ENCODE measurements at places on chromosomes 1 and 21.

- no peaks in the 10 kb centered on the region for H3K36me3 ChIP-seq
- H3K27ac ChIP-seq: no peak overlapping the region
- no peaks in the 10 kb centered on the region for H3K27me3 ChIP-seq
- no peak for DNase-seq
- H3K4me1 ChIP-seq: no peaks in the 10 kb centered on the region
Measured at GRCh38 chr21:22573834-22574233, 1575.6 kb downstream of the NCAM2 start.

GRCh38 chr1:58881471-58881994 is 97.7 kb upstream of the JUN start:
- H3K27ac ChIP-seq: no peak overlapping the region
- H3K4me1 ChIP-seq: peaks cover 16% of the 10 kb centered on the region
- H3K27me3 ChIP-seq: no peaks in the 10 kb centered on the region
- no peak overlapping the region for H3K4me3 ChIP-seq
- peak; percentile 80 for DNase-seq

- no peaks in the 10 kb centered on the region for H3K36me3 ChIP-seq
- H3K27ac ChIP-seq: peak overlapping the region; percentile 55
- peaks cover 8% of the 10 kb centered on the region for H3K4me1 ChIP-seq
- H3K4me3 ChIP-seq: no peak overlapping the region
Measured at GRCh38 chr1:84096176-84096575, 47.9 kb upstream of the PRKACB start.

DNA sequence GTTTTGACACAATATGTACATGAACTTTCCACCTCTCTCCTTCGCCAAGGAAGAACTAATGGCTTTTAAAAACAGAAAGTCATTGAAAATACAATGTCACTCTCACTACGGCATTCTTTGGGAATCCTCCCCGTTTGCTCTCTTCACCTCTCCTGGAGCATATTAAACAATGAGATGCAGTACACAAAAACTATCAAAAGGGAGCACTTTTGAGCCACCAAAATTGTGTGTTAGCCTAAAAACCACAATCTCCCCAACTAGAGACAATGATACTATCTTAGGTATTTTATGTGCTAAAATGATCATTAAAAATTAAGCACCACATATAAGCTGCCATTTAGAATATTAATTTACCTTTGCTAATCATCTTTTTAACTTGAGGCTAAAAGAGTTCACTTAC is 425.5 kb downstream of the KCTD3 start:
- H3K27ac ChIP-seq: no peak overlapping the region
- DNase-seq: no peak
- no peaks in the 10 kb centered on the region for H3K36me3 ChIP-seq

GRCh38 chr1:223041481-223041880 is 101.6 kb downstream of the TLR5 start:
- no peaks in the 10 kb centered on the region for H3K36me3 ChIP-seq
- H3K4me3 ChIP-seq: no peak overlapping the region
- no peaks in the 10 kb centered on the region for H3K4me1 ChIP-seq
- no peak overlapping the region for H3K27ac ChIP-seq
- H3K27me3 ChIP-seq: no peaks in the 10 kb centered on the region

GRCh38 chr1:44785501-44786137 is 2.4 kb downstream of the BEST4 start:
- no peaks in the 10 kb centered on the region for H3K4me1 ChIP-seq
- H3K27ac ChIP-seq: peak overlapping the region; percentile 80
- no peak for DNase-seq
- peaks cover 10% of the 10 kb centered on the region for H3K36me3 ChIP-seq

GRCh38 chr1:64471218-64472039 is 1.5 kb downstream of the CACHD1 start:
- no peaks in the 10 kb centered on the region for H3K27me3 ChIP-seq
- H3K36me3 ChIP-seq: no peaks in the 10 kb centered on the region
- peak overlapping the region; percentile 76 for H3K27ac ChIP-seq
- peak; percentile 74 for DNase-seq
- peaks cover 48% of the 10 kb centered on the region for H3K4me1 ChIP-seq

DNA sequence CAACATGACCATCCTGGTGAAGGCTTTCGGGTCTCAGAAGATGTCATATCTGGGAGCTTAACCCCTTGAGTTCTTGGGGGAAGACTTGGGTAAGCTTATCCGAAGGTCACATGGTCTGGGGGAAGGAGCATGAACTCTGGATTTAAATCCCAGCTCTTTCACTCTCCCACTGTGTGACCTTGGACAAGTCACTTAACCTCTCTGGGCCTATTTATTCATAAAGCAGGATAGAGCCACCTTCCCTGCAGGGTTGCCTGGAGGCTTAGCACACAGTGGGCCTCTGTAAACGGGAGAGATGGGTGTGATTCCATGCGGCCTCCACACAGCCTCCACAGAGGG is 8.2 kb upstream of the ARHGEF10L start:
- DNase-seq: no peak
- H3K27me3 ChIP-seq: no peaks in the 10 kb centered on the region
- peak overlapping the region; percentile 100 for H3K27ac ChIP-seq
- no peaks in the 10 kb centered on the region for H3K36me3 ChIP-seq
- peaks cover 62% of the 10 kb centered on the region for H3K4me1 ChIP-seq
- H3K4me3 ChIP-seq: no peak overlapping the region

- peaks cover 55% of the 10 kb centered on the region for H3K4me1 ChIP-seq
- DNase-seq: peak; percentile 77
- H3K36me3 ChIP-seq: no peaks in the 10 kb centered on the region
- no peaks in the 10 kb centered on the region for H3K27me3 ChIP-seq
- H3K27ac ChIP-seq: peak overlapping the region; percentile 99
Measured at GRCh38 chr1:207867136-207868109, 43.5 kb downstream of the CD34 start.

GRCh38 chr1:10693497-10694273 is 102.8 kb downstream of the CASZ1 start:
- peak overlapping the region; percentile 93 for H3K4me3 ChIP-seq
- DNase-seq: no peak
- H3K27ac ChIP-seq: peak overlapping the region; percentile 88
- H3K36me3 ChIP-seq: no peaks in the 10 kb centered on the region

DNA sequence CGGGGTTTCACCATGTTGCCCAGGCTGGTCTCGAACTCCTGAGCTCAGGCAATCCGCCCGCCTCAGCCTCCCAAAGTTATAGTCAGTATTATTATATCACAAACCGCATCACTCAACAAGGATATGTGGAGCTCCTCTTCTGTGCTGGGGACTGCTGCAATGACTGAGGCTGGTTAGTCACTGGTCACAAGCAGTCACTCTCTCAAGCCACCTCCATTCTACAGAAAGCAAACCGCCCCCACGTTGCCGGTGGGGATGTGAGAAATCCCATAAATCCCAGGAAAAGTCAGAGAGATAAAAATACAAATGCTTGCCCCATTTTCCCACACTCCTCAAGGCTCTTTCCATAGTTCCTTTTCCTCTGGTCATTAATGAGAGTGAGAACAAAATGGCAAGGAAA is 155.7 kb downstream of the ADSS2 start:
- no peak for DNase-seq
- H3K36me3 ChIP-seq: no peaks in the 10 kb centered on the region
- no peak overlapping the region for H3K27ac ChIP-seq
- no peaks in the 10 kb centered on the region for H3K27me3 ChIP-seq

- H3K27ac ChIP-seq: no peak overlapping the region
- DNase-seq: no peak
- peaks cover 11% of the 10 kb centered on the region for H3K36me3 ChIP-seq
- H3K27me3 ChIP-seq: peaks cover 39% of the 10 kb centered on the region
Measured at GRCh38 chr1:6181347-6181770, 1.2 kb upstream of the CHD5 start.

DNA sequence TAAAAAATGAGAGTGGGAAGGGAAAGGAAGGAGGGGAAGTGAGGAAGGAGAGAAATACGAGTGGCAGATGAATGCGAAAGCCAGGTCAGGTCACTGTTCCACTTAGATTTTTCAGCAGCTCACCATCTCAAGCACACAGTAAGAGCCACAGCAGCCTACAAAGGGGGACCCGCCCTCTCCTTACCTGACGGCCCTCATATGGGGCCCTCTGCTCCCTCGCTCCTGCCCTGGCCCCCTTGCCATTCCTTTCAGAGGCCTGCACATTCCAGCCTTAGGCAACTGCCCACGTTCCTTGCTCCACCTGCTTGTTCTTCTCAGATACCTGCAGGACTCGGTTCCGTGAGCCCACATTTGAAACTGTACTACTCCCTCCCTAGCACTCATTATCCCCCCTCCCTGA is 22.0 kb downstream of the VPS26C start:
- no peaks in the 10 kb centered on the region for H3K27me3 ChIP-seq
- H3K27ac ChIP-seq: no peak overlapping the region
- no peaks in the 10 kb centered on the region for H3K4me1 ChIP-seq
- no peak for DNase-seq
- H3K4me3 ChIP-seq: no peak overlapping the region
- H3K36me3 ChIP-seq: peaks cover 12% of the 10 kb centered on the region

- no peaks in the 10 kb centered on the region for H3K36me3 ChIP-seq
- peak overlapping the region; percentile 62 for H3K27ac ChIP-seq
- H3K4me1 ChIP-seq: peaks cover 16% of the 10 kb centered on the region
- H3K27me3 ChIP-seq: no peaks in the 10 kb centered on the region
- no peak for DNase-seq
- no peak overlapping the region for H3K4me3 ChIP-seq
Measured at GRCh38 chr21:45330851-45331261, 43.2 kb upstream of the POFUT2 start.

DNA sequence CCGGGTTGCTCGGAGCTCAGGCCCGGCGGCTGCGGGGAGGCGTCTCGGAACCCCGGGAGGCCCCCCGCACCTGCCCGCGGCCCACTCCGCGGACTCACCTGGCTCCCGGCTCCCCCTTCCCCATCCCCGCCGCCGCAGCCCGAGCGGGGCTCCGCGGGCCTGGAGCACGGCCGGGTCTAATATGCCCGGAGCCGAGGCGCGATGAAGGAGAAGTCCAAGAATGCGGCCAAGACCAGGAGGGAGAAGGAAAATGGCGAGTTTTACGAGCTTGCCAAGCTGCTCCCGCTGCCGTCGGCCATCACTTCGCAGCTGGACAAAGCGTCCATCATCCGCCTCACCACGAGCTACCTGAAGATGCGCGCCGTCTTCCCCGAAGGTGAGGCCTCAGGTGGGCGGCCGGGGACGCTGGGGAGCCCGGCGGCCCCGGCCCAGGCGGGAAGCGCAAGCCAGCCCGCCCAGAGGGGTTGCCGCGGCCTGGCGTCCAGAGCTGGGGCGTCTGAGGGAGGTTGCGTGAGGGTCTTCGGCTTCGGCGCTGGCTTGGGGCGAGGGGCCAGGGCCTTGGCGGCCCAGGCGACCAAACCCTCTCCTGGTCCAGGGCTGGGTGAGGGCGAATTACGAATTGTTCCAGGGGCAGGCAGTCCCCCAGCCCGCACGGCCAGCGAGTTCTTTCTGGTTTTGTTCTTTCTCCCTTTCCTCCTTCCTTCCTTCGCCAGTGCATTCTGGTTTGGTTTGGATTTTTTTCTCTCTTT is 805 bp downstream of the SIM2 start:
- H3K36me3 ChIP-seq: no peaks in the 10 kb centered on the region
- peaks cover 3% of the 10 kb centered on the region for H3K27me3 ChIP-seq
- no peaks in the 10 kb centered on the region for H3K4me1 ChIP-seq

DNA sequence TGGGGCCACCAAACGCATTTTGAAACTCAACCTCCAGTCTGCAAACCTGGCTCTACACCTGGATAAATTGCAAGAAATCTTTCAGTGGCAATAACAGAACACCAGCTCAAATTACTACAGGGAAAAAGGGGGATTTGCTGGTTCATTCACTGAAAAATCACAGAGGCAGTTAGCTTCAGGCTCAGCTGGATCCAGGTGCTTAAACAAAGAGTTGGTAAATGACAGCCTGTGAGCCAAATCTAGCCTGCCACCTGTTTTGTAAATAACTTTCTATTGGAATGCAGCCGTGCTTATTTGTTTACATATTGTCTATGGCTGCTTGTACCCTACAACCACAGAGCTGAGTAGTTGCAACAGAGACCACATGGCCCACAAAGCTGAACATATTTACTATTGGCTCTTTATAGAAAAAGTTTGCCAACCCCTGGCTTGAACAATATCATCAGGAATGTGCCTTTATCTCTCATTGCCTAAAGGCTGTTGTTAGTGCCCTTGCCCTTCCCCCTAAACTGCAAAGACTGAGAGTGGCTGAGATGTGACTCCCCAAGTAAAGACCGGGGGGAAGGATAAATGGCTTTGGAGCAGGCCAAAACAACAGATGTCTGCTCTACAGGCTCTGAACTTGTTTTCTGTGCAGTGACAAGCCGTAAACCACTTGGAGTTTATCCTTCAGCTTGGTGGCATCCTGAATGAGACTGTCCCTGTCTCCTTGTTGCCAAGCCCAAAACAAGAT is 21.5 kb upstream of the PTPRF start:
- no peak overlapping the region for H3K27ac ChIP-seq
- H3K27me3 ChIP-seq: peaks cover 13% of the 10 kb centered on the region
- no peaks in the 10 kb centered on the region for H3K4me1 ChIP-seq
- no peak overlapping the region for H3K4me3 ChIP-seq
- H3K36me3 ChIP-seq: no peaks in the 10 kb centered on the region

GRCh38 chr1:220952961-220953643 is 73.9 kb downstream of the HLX start:
- H3K27me3 ChIP-seq: no peaks in the 10 kb centered on the region
- DNase-seq: no peak
- no peaks in the 10 kb centered on the region for H3K36me3 ChIP-seq
- H3K4me1 ChIP-seq: no peaks in the 10 kb centered on the region
- H3K4me3 ChIP-seq: no peak overlapping the region

GRCh38 chr1:198263186-198263585 is 106.4 kb downstream of the NEK7 start:
- H3K4me1 ChIP-seq: no peaks in the 10 kb centered on the region
- H3K4me3 ChIP-seq: no peak overlapping the region
- no peak overlapping the region for H3K27ac ChIP-seq
- no peak for DNase-seq
- H3K27me3 ChIP-seq: no peaks in the 10 kb centered on the region

GRCh38 chr1:183330335-183330734 is 87.8 kb downstream of the NMNAT2 start:
- H3K36me3 ChIP-seq: no peaks in the 10 kb centered on the region
- DNase-seq: no peak
- peaks cover 9% of the 10 kb centered on the region for H3K4me1 ChIP-seq
- no peak overlapping the region for H3K27ac ChIP-seq
- H3K4me3 ChIP-seq: no peak overlapping the region

- H3K27me3 ChIP-seq: no peaks in the 10 kb centered on the region
- DNase-seq: no peak
- H3K36me3 ChIP-seq: no peaks in the 10 kb centered on the region
- no peak overlapping the region for H3K27ac ChIP-seq
Measured at GRCh38 chr1:184489908-184490307, 103.1 kb downstream of the C1orf21 start.

GRCh38 chr1:44831516-44831915 is 11.5 kb downstream of the PTCH2 start:
- no peak overlapping the region for H3K27ac ChIP-seq
- DNase-seq: no peak
- no peaks in the 10 kb centered on the region for H3K27me3 ChIP-seq
- no peak overlapping the region for H3K4me3 ChIP-seq

DNA sequence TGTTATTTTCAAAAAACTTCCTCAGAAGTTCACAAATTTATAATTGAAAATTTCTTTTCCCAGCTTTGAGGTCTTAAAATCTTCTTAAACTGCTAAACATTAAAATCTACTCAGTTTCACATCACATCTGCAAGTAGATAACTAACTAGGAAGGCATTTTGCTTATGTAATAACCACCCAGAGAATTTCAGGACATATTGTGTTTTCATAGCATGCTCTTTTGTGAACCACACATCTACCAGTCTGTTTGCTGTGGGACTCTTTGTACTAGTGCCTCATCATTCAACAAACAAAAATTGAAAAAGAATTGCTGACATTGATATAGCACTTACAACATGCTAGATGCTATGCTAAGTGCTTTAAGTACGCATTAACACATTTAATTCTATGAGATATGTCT is 31.6 kb upstream of the C1orf146 start:
- H3K27me3 ChIP-seq: no peaks in the 10 kb centered on the region
- no peaks in the 10 kb centered on the region for H3K4me1 ChIP-seq
- H3K36me3 ChIP-seq: peaks cover 13% of the 10 kb centered on the region
- no peak overlapping the region for H3K4me3 ChIP-seq
- DNase-seq: no peak
